Activated T-helper 1 cell treated with anti-CD3 and anti-CD28 coated beads, Interleukin-12 subunit alpha, Interleukin-12 subunit beta, Interleukin-2, Interleukin-4 antibody, amounts not matched to agents 30 ng/mL and 10 ng/mL and 1 ng/mL, durations not matched to agents 14 hours and 24 hours and 36 hours (primary cell): ENCODE measurements at places on chromosomes 4 and X. TPM values are rescaled to one million over a fixed set of nuclear protein-coding genes. Genes with fewer than 3 reads are reported as not detected.

The ATP2B3 gene
- total RNA-seq: 0.05 TPM in 1 of 2 replicates, not detected in the other

The ABHD18 gene
- total RNA-seq: 18.3 and 18.5 TPM in 2 replicates

The HSFX2 gene
- 0.41 TPM in 1 of 2 replicates, not detected in the other for total RNA-seq

GRCh38 chr4:80184825-80185756, 12.2 kb upstream of the PRDM8 start:
- H3K4me1 ChIP-seq: peaks cover 62% of the 10 kb centered on the region
- H3K27me3 ChIP-seq: peaks cover 15% of the 10 kb centered on the region
- peaks cover 22% of the 10 kb centered on the region for H3K36me3 ChIP-seq
- no peak for DNase-seq
- peak overlapping the region; percentile 98 for H3K27ac ChIP-seq
- peak overlapping the region; percentile 98 for H3K4me3 ChIP-seq

GRCh38 chr4:64870558-64870957, 461.3 kb upstream of the TECRL start:
- H3K4me3 ChIP-seq: no peak overlapping the region
- H3K36me3 ChIP-seq: no peaks in the 10 kb centered on the region
- H3K27ac ChIP-seq: no peak overlapping the region
- no peaks in the 10 kb centered on the region for H3K27me3 ChIP-seq
- no peaks in the 10 kb centered on the region for H3K4me1 ChIP-seq

- no peaks in the 10 kb centered on the region for H3K27me3 ChIP-seq
- H3K36me3 ChIP-seq: peaks cover 17% of the 10 kb centered on the region
- no peak overlapping the region for H3K27ac ChIP-seq
- no peaks in the 10 kb centered on the region for H3K4me1 ChIP-seq
- no peak for DNase-seq
- H3K4me3 ChIP-seq: no peak overlapping the region
Measured at GRCh38 chr4:8459867-8460445, 19.4 kb downstream of the TRMT44 start.
